ENCODE measurements at places on chromosomes 5 and 9. TPM values are rescaled to one million over a fixed set of nuclear protein-coding genes. Genes with fewer than 3 reads are reported as not detected.

PCDHGC5 gene
- 1.1 TPM for total RNA-seq

REEP2 gene
- 18.6 TPM for total RNA-seq

ARHGEF28 gene
- total RNA-seq, result 24.4 TPM

NIM1K gene
- total RNA-seq, result 0.45 TPM

Measured in A375 (cell line).